ENCODE measurements at places on chromosomes 16 and 17.

GRCh38 chr16:78462288-78463208 is 363.1 kb downstream of the WWOX start:
- no peak for DNase-seq

DNA sequence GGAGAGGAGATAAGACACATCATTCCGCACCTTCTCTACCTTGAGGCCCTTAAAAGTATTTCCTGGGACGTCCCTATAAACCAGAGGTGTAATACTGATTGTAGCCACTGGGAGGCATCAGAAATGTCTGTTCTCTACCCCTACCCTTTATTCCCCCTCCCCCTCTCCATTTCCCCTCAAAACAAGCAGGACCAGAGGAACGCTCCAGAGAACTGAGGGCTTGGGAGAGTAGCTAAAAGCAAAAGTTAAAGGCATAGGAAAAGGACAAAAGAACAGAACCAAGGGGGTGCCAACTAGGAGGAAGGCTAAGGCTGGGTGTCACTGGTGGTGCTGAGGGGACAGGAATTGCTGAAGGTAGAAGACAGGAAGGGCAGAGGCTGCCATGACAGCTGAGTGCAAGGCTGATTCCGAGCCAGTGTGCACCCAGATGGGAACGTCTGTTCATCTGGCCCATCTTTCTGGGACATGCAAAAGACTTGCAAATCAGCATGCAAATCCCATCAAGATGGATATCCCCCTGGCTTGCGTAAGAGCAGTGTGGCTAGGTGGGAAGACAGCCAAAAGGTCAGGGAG is 6.7 kb downstream of the CAMTA2 start:
- peak; percentile 62 for DNase-seq

GRCh38 chr17:47288531-47289116 is 35.0 kb downstream of the ITGB3 start:
- peak; percentile 62 for DNase-seq

GRCh38 chr16:79656553-79657115 is 56.1 kb upstream of the MAF start:
- no peak for DNase-seq

- DNase-seq, result peak; percentile 76
Measured at GRCh38 chr17:59761385-59762048, 54.1 kb downstream of the VMP1 start.

Data from fibroblast of lung (primary cell).